Activated T-helper 2 cell treated with anti-CD3 and anti-CD28 coated beads, Interferon-gamma antibody, Interleukin-2, Interleukin-4, amounts not matched to agents 10 μg/mL and 5 μg/mL and 100 μg/mL, durations not matched to agents 14 hours and 24 hours and 36 hours (primary cell): ENCODE measurements at places on chromosomes 3 and 15. TPM values are rescaled to one million over a fixed set of nuclear protein-coding genes. Genes with fewer than 3 reads are reported as not detected.

GRCh38 chr3:126617571-126617970, 37.4 kb downstream of the TXNRD3 start:
- no peak for DNase-seq

DNA sequence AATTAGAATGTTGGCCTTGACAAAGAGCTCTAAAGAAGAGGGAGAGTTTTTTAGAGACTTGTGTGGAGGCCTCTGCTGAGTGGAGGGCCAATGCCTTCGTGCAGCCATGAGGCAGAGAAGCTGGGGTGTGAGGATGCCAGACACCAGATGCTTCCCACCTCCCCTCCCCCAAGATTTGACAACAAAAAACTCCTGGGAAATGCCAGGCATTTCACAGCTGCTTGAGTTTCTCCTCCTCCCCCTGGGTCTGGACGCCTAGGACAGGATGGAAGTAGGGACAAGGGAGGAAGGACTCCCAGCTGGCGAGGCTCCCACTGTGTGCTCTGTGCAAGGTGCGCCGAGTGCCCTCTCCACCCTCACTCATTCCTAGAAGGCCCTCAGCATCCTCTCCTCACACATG, 20.1 kb downstream of the TGM4 start:
- DNase-seq = no peak

- DNase-seq = no peak
Observed at GRCh38 chr3:153621953-153622352, 459.9 kb downstream of the RAP2B start.

GRCh38 chr3:71066849-71067261, 516.7 kb downstream of the FOXP1 start:
- no peak for DNase-seq

CHRFAM7A gene
- 2.1 TPM in 1 of 2 replicates, not detected in the other for total RNA-seq

PRRT3 gene
- total RNA-seq = 10.7 and 11.3 TPM in 2 replicates

CSPG5 gene
- 1.1 and 1.7 TPM in 2 replicates for total RNA-seq
